ENCODE measurements at places on chromosomes 3 and 15.

- DNase-seq = no peak
These were observed 22.4 kb downstream of the HPS3 start for GRCh38 chr3:149151843-149152242.

DNA sequence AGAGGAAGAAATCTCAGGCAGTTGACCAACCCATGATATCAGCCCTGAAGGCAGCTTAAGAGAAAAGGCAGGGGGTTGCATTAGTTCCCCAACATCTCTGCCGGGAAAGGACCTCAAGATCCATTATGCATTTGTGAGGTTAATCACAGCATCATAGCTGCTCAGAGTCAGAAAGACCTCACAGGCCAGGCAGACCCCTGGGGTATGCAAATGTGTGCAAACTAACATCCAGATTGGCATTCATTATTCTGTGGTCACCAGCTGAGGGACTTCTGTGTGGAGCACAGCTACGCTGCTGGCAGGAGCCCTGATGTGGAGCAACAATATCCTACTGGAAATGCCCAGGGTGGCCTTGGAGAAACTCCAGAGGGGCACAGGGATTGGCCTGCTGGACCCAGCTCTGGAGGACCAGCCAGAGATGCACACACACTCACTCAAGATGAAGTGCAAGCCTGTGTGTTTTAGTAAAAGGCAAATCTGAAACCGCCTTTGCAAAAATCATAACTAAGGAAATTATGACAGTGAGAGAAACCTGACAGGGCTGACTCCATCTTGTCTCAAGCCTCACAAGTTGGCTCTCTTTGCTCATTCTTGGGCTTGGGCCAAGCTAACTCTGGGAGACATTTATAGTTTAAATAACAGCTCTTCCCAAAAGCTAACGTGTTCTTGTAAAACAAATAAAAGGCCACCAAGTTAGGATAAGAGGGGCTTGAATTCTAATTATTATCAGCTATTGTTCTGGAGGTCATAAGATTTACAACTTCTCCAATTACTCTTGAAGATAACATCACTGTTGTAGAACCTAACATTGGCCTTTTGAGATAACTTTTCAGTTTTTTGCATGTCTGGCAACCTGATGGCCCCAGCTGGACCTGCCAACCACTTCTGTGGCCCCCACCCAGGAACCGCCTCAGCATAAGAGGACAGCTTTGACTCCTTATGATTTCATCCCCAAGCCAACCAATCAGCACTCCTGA, 257.1 kb downstream of the UACA start:
- DNase-seq = no peak

DNA sequence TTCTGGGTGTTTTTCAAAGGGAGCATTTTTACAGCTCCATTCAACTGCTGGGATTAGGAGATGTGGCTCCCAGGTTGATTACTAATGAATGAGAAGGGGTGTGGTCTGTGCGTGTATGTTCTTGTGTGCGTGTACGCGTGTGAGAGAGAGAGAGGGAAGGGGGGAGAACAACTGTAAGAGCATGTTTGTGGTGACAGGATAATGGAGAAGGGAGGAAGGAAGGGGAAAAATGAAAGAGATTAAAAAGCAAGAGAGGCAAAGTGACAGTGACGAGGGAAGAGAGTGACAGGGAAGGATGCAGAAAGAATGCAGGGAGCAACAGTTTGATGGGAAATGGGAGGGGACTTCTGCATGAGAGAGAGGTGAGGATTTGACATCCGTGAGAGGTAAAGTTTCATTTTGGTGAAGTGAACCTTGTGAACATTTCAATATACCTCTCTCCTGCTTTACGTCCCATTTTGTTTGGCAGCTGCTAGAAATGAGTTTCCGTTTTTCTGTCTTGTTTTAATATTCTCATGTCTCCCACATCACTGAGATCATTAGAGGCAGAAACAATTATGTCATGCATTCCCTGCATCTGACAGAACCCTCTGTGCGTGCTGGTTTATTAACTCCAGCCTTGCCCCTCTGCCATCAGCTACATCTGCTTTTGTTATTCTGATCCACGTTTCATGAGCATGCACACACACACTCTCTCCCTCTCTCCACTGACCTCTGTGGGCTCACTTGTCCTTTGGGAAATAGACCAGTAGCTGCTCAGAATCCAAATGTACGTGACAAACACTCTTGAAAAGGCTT, 161.6 kb downstream of the GAP43 start:
- DNase-seq = no peak

DNA sequence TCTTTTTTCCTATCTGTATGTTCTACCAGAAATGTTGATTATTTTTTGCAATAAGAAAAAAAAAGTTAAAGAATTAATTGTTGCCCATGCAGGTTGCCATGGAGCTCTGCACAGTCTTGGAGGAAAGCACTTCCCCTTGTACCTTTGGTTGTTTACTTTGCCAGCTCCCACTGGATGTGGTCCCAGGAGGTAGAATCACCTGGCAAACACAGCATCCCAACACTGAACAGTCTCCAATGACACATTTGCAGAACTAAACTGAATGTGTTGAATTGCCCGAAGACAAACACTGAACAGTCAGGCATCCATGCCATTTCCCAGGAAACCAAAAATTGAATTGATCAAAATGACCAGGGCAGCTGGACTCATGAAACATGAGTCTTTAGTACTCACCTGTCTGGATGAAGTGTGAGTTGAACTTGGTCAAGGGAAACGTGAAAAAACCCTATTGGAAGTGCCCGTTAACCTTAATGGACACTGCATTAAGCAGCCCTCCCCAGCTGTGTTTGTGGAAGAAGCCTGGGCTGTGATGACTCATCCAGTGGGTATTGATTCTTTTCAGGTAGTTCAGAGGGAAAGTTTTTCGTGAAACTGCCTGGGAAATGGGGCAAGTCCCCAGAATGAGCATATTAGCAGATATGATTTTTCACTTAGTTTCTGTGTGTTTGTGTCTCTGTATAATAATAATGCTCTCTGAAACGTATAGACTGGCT, 284.7 kb upstream of the STT3B start:
- DNase-seq = no peak

DNA sequence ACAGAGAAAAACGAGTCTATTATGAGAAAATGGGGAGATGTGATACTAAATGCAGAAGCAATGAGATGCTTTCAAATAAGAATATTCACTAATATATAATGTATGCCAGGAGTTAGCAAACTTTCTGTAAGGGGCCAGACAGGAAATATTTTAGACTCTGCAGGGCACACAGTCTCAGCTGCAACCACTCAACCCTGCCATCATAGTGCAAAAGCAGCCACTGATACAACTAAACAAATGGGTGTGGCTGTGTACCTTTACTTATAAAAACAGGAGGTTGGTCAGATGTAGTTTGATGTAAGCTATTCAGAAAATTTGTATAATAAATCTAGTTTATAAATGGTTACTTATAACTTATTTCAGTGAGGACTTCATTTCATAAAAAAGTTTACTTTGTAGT, 78.1 kb downstream of the FBXL22 start:
- DNase-seq = no peak

- DNase-seq = no peak
These were observed 4.3 kb downstream of the ARHGEF26 start for GRCh38 chr3:154125378-154126030.

- no peak for DNase-seq
These were observed 21.1 kb downstream of the CCPG1 start for GRCh38 chr15:55387027-55387426.

DNA sequence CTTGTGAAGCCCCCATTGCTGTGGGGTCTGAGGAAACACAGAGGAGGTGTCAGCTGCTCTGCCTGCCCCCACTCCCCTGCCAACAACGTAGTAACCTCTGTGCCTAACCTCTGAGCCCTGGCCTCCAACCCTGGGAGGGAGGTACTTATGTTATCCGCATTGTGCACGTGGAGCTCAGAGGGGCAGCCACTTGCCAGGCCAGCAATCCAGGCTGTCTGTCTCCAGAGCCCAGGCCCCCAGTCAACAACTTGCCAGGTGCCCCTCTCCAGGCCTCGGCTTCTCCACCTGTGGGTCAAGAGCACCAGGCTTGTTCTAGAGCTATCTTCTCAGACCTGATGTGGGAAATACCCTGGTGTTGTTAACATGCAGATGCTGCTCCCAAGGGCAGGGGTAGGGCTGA, 2.7 kb downstream of the TPRA1 start:
- no peak for DNase-seq

GRCh38 chr3:119194237-119195150, 21.1 kb downstream of the UPK1B start:
- DNase-seq = no peak

DNA sequence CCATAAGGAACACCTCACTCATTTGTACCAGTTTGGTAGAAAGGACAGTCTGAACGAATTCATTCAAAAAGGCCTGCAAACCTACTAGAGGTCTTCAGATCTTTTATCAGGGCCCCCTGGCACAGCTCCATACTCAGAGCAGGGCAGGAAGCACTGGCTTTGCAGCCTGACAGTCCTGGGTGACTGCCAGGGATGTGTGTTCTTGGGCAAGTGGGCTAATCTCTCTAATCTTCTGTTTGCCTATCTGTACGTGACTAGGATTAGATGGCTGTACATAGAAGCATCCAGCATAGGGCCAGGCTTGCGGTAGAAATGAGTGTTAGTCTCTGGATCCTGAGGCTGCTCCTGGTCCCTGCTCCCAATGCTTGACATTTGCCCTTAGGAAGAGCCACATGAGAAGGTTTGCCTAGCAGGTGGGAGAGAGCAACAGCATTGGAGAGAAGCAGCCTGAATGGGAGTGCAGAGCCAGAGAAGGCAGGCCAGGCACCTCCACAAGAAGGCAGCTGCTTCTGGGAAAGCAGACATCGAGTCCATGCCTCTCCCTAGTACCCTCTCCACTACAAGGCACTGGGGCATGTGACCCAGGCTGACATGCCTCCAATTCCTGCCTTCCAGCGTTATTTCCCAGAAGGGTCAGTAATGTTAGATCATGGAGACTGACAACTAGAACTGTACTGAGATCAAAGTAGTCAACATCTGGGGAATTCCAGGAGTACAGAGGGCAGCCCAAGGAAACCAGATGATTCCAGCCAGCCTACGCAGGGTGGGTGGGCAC, 1.0 kb upstream of the CXCR6 start:
- no peak for DNase-seq

DNA sequence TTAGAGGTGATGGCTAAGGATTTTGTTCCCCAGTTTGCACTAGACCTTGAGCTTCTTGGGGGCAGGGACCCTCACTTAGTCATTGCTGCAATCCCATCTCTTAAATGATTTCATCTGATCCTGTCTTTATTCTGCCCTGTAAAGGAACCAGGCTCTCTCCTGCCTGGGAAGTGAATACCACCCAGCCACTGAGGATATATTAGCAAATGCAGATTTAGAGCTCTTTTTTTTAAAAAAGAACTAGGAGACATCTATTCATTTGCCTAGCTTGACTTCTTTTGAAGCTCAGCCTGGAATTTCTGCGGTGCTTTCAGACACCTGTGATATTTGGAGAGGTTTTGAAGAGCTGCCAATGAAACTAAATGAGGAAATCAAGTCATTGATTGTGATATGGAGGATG, 41.8 kb downstream of the CA12 start:
- DNase-seq = no peak

DNA sequence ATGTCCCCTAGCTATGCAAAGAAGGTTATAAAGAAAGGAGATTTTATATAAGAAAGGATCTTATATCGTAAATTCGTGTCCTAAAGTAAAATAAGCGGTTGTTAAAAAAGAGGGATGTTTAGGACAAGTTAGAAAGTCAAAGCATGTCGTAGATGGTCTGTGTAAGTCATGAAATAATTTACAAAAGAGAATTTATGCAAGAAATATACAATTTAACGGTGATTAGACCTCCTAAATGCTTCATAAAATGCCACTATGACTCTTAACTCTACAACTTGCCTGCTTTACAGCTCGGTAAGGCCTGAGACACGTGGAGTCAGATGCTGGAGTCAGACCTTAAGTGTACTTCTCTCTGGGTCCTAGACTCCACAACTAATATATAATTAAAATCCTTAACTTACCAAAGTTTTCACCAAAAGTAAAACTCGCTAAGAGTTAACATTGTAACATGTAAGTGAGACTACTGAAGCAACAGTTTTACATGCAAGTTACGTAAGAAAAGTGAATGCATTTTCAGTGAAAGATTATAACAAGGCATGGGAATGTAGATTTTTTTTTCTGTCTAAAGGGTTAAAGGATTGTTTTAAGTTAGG, 13.3 kb upstream of the SRPRB start:
- DNase-seq = no peak

- no peak for DNase-seq
These were observed 6.5 kb upstream of the TBC1D23 start for GRCh38 chr3:100254168-100254777.

- no peak for DNase-seq
These were observed 158.8 kb downstream of the SMAD6 start for GRCh38 chr15:66860844-66861243.

DNA sequence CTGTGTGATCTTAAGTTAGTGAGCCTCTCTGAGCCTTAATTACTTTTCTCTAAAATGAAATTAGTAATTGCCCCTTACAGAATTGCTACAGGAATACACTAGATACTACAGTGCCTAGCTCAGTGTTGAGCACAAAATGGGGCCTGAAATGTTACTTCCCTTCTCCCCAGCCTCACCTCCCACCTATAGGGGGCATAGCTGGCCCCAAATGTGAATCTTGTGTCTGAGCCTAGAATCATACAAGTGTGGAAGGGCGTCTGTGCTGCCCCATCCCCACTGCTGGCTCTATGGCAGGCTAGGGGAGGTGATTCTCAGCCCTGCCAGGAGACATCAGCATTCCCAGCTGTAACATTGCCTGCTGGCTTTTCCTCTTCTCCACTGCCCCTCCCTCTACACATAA, 42.7 kb downstream of the IFT122 start:
- DNase-seq = no peak

GRCh38 chr15:27722102-27722501, 377.0 kb downstream of the OCA2 start:
- DNase-seq = no peak

GRCh38 chr3:81769299-81769698, 7.9 kb upstream of the GBE1 start:
- DNase-seq = no peak

GRCh38 chr3:14997941-14998340, 50.6 kb downstream of the NR2C2 start:
- DNase-seq = no peak

DNA sequence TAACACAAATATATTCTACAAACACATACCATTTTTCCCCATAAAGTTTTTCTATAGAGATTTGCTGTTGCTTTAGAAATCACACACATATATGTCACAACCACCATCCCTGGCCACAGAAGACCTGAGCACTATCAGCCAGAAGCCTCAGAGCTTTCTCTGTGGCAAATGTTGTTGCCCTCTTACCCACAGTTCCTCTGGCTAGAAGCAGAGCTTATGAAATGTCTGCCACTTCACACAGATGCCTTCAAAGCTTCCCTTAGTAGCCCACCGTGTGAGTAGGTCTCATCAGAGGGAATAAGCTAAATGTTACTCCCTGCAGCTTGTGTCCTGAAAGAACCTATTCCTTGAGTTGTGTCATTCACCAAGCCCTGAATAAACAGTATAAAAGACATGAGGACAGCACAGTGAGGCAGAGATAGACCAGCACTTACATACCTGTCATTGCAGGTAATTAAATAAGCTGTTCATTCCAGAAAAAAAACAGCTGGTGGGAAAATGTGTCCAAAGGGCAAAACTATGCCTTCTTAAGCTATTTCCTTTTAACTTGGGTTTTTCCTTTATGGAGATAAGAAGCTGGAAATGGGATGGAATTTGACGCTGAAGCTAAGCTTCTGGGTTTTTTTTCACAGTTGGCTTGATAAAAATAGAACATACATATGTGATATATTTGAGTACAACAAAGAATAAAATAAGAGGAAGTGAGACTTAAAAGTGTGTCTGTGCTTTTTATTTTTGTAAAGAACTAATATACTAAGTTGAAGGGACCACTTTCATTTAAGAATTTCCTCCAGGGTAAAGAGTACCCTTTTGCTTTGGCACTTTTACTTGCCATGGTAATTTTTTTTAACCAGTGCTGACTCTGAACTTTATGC, 391.4 kb downstream of the KCNH8 start:
- DNase-seq = no peak

Measured in CD4-positive, alpha-beta T cell (primary cell).